Activated CD4-positive, alpha-beta T cell treated with anti-CD3 and anti-CD28 coated beads for 24 hours (primary cell): ENCODE measurements at places on chromosomes 11 and 22.

- no peak for DNase-seq
Measured at GRCh38 chr11:66789097-66789890, 53.9 kb upstream of the RCE1 start.

DNA sequence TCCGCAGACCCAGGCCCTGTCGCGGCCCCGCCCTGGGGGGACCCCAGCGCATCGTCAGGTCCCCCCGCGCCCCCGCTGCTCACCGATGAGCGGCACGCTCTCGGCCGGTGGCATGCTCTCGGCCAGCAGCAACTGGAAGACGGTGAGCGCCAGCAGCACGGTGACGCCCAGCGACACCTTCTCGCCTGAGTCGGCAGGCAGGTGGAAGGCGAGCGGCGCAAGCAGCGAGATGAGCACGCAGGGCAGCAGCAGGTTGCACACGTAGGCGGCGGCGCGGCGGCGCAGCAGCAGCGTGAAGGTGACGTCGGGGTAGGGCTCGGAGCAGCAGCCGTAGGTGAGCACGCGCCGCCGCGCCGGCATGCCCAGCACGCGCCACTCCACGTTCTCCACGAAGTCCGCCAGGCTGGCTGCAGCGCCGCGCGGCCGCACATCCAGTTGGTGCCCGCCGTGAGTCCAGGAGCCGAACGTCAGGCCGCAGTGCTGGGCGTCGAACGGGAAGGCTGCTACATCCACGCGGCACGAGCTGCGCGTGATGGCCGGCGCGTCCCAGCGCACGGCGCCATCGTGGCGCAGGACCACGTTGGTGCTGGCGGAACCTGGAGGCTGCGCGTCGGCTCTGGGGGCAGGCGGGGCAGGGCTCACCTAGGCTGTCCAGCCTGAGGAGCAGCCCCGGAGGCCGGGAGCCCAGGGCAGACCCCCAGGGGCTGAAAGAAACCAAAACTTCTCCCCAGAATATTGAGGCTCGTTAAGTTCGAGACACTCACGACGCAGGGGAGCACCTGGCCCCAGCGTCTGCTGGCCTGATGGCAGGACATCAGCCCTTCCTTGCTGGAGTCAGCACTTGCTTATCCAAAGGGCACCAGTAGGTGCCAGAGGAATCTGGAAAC lies 3.8 kb downstream of the CHRNA10 start:
- no peak for DNase-seq

- DNase-seq: no peak
Measured at GRCh38 chr11:57339328-57339727, 1.2 kb downstream of the P2RX3 start.

DNA sequence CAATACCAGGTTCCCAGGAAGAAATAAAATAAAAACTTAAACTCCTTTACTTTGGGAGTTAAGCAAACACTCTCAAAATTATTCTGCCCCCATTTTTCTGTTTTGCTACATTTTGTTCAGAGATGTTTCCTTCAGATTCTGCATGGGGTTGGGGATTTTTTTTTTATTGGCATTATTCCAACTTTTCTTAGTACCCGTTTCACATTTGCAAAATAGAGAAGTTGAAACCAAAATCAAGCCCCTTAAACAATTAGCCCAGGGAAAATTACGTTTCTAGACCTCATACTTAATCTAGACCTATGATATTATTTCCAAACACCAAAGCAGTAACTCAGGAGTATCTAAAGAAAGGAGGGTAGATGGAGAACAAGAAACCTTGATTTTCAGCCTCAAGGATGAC lies 20.6 kb upstream of the MS4A7 start:
- no peak for DNase-seq

DNA sequence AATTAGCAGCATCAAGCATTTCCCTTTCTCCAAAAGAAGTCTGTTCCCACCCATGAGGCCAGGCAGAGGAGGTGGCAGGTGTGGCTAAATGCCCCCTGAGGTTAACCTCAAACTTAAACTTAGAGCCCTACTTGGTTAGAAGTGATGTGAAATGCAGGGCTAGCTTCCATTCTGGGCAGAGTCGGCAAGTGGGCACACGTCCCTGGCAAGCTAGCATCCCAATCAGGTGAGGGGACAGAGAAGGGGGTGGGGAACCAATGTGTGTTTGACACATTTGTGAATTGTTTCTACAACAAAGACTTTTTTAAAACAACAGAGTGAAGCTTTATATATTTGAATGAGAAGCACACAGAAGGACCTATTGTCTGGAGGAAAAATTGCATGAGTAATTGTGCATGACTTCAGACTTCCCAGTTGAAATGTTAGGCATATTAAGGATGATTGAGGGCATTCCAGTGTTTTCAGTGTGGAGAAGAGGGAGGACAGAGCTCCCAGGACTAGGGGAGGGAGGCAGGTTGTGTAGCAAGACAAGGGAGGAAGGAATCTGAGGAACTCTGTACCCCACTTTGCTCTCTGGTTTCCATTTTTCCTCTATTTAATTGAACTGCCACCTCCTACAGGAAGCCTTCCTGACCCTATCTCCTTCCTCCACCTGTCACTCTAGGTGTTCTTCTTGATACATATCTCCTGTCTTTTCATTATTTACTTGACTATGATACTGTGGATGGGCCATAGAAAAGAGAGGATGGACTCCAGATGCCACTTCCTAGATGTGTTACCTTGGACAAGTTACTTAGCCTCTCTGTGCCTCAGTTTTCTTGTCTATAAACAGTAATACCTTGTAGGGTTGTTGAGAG lies 83.3 kb upstream of the PICALM start:
- DNase-seq: no peak

GRCh38 chr11:86782742-86783141 lies 17.6 kb upstream of the PRSS23 start:
- no peak for DNase-seq

DNA sequence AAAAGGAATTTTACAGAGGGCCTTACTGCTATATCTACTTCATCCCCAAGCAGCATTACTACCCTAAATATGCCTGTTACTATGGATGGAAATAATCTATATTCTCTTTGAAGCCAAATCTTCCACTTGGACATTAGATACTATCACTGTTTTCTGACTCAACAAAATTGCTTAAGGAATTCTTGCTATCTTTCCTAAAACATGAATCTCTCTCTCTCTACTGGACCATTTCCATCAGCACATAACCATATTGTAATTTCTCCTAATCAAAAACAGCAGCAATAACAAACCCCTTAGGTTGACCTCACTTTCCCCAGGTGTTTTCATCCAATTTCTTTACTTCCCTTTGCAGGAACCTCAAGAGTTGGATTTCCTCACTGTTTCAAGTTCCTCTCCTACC lies 67.9 kb upstream of the BLID start:
- no peak for DNase-seq

DNA sequence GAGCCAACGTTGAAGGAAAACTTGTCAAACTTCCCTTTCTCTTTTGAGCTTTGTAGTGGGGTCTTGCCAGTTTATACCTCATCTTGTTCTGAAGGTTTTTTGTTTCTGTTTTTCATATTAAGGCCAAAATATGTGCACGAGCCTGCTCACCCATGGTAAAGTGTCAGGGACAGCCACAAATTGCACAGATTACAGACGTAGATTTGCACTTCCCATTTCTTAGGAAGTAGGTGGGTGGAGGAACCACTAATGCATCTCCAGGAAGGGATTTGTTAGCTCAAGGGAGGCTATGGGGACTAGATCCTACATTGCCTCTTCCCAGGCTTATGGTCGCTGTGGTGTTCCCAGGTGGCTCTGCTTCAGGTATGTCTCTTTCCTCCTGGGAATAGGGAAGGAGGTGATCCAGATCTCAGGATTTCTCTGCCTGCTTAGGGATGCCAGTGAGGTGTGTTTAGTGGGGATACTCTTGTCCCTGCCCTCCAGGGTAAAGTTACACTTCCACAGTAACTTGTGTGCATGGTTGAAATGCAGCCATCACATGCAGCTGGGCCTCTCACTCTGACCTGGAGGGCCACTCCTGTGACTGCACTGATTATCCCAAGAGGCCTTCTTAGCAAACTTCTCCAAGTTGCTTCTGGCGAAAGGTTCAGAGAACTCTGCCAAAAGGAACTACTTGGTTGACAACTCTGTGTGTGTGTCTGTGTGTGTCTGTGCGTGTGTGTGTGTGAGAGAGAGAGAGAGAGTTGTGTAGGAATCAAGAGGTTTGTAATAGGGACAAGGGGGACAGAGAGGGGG lies 9.8 kb downstream of the PPFIBP2 start:
- DNase-seq: no peak

GRCh38 chr11:110059706-110060463 lies 33.3 kb upstream of the ZC3H12C start:
- DNase-seq: no peak

DNA sequence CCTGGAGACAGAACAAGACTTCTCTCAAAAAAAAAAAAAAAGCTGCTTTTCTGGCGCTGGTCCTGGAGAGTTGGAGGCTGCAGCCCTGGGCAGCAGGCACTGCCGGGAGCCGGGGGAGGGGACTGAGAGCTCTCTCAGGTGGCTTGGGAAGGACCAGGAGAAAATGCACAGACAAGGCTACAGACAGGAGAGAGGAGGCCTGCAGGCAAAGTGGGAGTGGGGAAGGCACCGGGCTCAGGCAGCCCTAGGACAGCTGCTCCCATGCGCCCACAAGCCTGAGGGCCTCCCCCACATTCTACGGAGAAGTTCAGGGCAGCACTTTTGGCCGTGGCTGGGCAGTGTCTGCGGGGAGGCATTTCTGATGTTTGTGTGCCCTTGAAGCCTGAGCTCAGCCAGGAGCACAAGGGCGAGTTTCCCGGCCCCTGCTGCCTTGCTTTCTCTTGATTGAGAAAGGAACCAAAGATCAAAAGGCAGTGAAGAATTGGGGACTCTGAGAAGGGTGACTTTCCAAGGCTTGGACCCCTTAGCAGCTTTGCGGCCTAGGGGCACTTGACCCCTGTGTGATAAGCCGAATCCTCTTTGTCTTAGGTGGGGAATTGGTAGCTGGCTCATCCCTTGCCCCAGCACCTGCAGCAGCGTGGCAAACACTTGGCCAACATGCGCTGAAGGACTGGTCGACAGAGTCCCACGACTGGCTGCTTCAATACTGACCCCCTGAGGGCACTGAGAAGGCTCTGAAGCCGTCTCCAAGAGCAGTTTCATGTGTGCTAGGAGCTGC lies 35.3 kb downstream of the PPM1F start:
- no peak for DNase-seq

DNA sequence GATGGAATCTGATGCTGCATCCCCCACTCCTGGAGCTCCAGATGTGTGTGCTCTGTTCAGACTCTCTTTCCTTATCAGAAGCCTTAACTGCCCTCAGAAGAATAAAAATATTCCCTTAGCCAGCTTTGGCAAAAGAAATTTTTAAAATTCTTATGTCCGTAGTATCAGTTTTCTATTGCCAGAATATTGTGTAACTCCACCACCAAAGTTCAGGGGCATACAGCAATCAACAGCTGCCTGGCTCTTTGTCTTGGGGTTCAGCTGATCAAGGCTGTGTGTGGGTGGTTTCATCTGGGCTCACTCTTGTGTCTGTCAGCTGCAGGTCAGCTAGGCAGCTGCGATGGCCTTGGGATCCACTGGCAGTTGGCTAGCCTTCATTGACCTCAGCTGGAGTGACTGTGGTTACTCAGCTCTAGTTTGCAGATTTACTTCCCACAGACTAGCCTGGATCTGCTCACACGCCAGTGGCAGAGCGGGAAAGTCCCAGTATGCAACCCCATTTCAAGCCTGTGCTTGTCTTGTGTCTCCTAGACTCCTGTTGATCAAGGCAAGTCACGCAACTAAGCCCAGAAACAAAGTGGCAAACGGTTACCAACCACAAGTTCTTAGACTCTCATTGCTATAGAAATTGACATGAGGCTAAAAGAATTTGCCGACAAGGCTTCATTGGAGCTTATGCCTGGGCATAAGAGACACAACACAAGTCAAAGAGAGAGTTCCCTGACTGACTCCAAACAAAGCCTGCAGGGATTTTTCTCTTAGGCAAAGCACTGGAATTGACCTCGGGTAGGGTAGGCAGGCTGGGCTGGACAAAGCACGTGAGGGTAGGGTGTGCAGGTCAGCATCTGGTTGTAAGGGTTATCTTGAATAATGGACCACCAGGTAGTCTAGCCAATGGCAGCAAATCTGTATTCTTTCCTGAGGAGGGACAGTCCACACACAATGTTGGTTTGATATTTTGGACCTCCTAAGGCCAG lies 7.5 kb downstream of the TMEM138 start:
- DNase-seq: no peak

- no peak for DNase-seq
Measured at GRCh38 chr11:115161876-115162275, 342.3 kb downstream of the CADM1 start.

- DNase-seq: peak; percentile 77
Measured at GRCh38 chr11:61021661-61022212, 50.3 kb downstream of the CD6 start.

DNA sequence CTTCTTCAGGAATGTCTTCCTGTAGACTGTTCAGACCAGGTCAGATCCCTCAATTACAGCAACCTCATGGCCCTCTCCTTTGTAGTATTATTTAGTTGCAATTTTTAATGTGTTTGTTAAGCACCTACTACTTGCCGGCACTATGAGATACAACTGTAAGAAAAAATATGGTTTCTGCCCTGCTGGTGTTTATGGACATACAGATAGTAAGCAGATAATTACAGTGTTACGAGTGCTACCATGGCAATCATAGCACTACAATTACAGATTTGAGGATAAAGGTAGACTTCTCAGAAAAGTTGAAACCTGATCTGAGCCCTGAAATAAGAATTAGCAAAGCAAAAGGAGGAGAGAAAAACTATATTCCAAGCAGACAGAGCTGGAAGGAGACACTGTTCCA lies 2.8 kb downstream of the LRRC51 start:
- no peak for DNase-seq

DNA sequence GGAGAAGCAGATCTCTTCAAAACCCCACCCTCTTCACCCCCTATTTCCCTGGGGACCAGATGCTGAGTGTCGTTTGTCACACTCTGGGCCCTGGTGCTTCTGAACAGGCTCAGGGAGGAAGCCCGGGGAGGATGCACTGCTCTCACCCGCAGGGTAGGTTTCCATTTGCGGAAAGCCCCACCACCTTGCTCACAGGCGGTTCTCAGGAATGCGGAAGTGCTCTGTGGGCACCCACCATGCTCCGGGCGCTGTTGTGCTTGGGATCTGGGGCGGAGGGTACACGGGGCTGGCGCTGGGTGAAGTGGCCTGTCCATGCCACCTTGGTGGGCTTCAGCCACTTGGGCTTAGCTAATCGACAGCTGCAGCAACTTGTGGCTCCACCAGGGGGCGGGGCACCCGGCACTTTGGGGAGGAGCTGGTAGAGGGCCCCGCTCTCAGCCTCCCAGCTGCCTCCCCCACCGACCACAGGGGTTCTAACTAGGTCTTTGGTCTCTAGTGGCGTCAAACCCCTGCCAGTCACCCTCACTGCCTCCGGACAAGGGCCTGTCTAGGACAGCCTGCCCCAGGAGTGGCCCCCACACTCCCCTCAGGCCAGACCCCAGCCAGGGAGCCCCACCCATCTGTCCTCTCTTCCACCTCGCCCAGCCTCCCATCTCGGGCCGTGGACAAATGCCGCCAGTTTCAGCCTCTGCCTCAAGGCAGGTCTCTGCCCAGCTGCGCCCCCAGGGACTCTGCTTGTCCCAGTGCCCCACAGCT lies 7.4 kb downstream of the NDUFV1 start:
- DNase-seq: peak; percentile 64

GRCh38 chr11:828506-829175 lies 922 bp downstream of the CRACR2B start:
- no peak for DNase-seq

GRCh38 chr22:24393012-24393559 lies 34.3 kb upstream of the ADORA2A start:
- no peak for DNase-seq

- DNase-seq: no peak
Measured at GRCh38 chr11:133384731-133385130, 147.6 kb downstream of the OPCML start.
